ENCODE measurements at places on chromosomes 2 and 18. TPM values are rescaled to one million over a fixed set of nuclear protein-coding genes. Genes with fewer than 3 reads are reported as not detected.

DNA sequence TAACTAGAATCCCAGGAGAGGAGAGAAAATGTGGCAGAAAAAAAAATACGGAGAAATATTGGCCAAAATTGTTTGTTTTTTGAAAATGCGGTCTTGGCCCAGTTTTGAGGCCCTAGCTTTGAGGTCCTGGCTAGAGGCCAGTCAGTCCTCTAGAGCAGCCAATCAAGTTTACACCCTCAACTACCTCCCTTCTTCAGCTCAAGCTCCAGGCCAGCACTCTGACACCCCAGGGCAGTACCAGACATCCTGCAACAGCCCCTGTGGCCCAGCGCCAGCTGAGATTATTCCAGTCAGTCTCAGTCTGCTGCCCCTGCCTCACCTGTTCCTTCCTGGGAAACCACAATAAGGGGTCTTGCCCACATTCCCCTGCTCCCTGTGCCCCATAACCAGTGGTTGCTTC, 107.7 kb downstream of the UGGT1 start:
- DNase-seq = no peak

- DNase-seq = no peak
Measured at GRCh38 chr2:99597616-99598015, 107.8 kb upstream of the REV1 start.

Gene INPP1
- 27.6 TPM for total RNA-seq

Gene TMEM127
- total RNA-seq = 58.7 TPM

DNA sequence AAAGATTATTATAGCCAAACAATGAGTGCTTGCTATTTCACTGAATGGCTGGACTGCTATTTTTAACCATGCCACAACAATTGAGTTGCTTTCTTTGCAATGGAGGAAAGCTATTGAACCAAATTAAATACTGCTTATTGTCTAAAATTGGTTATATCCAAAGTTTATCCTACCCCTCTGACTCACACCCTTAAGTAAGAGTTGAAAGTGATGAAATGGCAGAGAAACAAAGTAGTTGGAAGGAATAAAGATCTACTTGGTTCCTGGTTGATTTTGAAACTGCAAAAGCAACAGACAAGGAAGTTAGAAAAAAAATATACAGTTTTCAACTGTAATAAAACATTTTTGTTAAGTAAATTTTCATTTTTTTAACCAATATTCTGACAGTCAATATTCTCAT, 47.5 kb downstream of the EML4 start:
- no peak for DNase-seq

- DNase-seq = no peak
Measured at GRCh38 chr2:97806738-97807618, 93.6 kb downstream of the ZAP70 start.

Gene AMER3
- not detected for total RNA-seq

- DNase-seq = no peak
Measured at GRCh38 chr2:146119586-146119985, 1599.7 kb upstream of the ZEB2 start.

Gene TNP1
- total RNA-seq = not detected
